Stimulated activated CD4-positive, alpha-beta T cell treated with anti-CD3 and anti-CD28 coated beads, Interleukin-1b, Interleukin-23, amount 100 ng/mL, for 1 hour (primary cell): ENCODE measurements at places on chromosomes 13 and 19.

DNA sequence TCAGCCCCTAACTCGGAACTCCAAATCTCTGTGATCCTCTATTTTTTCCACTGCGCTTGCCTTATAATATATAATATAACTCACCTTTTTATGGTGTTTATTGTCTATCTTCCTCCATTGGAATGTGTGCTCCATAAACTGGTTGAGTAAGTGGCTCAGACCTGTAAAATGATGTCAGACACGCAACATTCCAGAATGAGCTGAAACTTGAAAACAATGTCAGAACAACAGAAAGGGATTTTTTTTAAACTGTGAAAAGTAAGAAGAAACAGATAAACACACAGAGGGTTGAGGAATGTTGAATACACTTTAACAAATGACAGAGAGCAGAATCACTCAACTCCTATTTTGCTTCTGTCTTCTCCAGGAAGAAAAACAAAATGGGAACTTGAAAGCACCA is 19.1 kb upstream of the FAM216B start:
- DNase-seq, result no peak

DNA sequence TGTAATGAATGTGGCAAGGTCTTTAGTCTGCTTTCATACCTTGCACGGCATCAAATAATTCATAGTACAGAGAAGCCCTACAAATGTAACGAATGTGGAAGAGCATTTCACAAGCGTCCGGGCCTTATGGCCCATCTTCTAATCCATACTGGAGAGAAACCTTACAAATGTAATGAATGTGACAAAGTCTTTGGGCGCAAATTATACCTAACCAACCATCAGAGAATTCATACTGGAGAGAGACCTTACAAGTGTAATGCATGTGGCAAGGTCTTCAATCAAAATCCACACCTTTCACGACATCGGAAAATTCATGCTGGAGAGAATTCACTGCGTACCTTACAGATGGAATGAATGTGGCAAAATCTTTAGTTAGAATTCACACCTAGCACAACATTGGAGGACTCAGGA is 3.3 kb upstream of the ZNF880 start:
- DNase-seq, result no peak

DNA sequence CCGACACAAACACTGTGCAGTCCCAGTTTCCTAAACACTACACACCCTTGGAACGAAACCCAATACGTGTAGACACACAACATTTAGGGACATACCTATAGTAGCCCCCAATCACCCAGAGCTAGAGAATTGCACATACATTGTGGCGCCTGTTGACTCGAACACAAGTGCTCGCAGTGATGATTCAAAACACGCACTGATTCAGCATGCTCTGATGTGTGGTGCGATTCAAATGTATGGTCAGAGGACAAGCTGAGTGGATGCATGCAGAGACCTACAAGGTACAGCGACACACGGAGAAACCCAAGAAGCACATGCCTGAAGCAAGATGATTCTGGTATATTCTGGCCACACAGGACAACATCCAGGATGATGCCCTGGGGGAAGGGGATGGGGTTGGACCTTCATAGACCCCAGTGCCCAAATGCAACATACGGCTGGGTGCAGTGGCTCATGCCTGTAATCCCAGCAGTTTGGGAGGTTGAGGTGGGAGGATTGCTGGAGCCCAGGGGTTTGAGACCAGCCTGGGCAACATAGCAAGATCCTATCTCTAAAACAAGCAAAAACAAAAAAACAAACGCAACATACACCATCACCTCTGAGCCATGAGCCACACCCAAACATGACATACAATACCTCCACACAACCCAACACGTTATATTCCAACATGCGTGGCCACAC is 997 bp upstream of the KCNN4 start:
- DNase-seq, result no peak

DNA sequence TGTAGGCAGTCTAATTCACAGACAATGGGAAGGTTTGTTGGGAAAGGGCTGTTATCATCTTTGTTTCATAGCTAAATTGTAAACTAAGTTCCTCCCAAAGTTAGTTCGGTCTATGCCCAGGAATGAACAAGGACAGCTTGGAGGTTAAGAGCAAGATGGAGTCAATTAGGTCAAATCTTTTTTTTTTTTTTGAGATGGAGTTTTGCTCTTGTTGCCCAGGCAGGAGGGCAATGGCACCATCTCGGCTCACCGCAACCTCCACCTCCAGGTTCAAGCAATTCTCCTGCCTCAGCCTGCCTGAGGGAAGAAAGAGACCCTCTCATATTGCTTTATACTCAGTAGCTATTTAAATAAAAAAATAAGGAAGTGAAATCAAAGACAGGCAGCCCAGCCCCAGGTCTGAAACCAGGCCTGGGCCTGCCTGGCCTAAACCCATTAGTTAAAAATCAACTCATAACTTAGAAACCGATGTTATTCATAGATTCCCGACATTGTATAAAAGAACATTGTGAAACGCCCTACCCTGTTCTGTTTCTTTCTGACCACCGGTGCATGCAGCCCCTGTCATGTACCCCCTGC is 297.4 kb upstream of the SGCG start:
- DNase-seq, result no peak

- DNase-seq, result no peak
These were observed 1626.2 kb upstream of the PCDH20 start for GRCh38 chr13:63041640-63042414.

DNA sequence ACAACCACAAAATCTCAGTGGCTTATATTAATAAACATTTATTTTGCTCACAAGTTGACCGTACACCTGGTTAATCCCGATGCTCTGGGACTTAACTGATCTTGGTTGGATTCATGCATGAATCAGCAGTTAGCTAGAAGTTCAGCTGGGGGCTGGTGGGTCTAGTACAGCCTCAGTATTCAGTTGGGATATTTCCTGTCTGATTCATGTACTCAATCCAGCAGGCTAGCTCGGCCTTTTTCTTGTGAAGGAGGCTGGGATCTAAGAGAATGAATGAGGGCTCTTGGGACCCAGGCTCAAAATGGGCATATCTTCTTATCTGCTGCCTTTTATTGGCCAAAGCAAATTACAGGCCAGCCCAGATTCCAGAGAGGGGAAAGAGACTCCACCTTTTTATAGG is 178.8 kb downstream of the KCTD12 start:
- no peak for DNase-seq

GRCh38 chr13:91805605-91806004 is 407.2 kb downstream of the GPC5 start:
- DNase-seq, result no peak

GRCh38 chr19:43720936-43721335 is 5.1 kb downstream of the IRGC start:
- DNase-seq, result no peak

- DNase-seq, result no peak
These were observed 521.9 kb downstream of the KLF5 start for GRCh38 chr13:73580513-73581267.

GRCh38 chr19:4690361-4690760 is 20.2 kb upstream of the MYDGF start:
- DNase-seq, result no peak

- DNase-seq, result no peak
These were observed 27.0 kb downstream of the DNM2 start for GRCh38 chr19:10744801-10745293.

DNA sequence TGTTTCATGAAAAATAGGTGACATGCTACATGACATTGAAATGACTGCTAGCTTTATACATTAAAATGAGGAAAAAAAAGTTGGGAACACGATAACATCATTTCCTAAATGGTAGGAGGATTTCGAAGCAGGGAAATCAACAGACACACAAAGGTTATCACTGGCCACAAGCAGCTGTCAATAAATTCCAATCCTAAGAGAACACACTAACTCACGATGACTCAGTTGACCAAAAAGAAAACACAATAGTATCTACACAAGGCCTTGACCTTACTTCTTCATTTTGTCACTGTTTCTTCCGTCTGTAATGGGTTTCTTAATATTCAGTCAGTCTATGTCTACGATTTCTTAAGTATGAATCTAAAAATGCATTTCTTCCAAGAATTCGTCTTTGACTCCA is 36.5 kb downstream of the STARD13 start:
- no peak for DNase-seq

GRCh38 chr13:99956473-99957349 is 14.9 kb downstream of the ZIC5 start:
- DNase-seq, result no peak

DNA sequence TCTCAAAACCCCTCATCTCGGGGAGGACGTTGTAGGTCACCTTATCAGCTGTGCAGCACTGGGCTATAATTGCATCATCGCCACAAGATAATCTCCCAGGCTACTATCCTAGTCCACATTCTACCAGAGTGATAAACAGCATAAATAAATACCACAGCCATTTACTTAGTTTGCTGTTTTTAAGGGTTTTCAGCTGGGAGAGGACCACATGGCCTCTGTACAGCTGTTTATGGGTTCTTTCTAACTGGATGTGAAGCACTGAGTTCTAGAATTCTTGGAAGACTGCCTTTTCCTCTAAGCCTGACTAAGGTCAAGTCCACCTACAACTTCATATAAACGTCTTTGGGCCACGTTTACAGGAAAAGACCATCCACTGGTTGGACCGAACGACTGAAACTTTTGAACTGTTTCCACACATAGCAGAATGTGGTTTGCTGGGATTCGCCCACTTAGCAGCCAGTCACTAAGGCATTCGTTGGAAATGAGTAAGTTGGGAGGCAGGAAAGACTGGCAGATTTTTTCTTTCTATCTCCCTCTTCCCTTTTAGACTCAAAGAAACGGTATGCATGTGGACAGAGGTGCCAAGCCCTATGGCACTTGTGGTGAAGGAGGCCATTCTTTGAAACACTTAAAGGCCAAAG is 752.5 kb upstream of the SGCG start:
- no peak for DNase-seq

DNA sequence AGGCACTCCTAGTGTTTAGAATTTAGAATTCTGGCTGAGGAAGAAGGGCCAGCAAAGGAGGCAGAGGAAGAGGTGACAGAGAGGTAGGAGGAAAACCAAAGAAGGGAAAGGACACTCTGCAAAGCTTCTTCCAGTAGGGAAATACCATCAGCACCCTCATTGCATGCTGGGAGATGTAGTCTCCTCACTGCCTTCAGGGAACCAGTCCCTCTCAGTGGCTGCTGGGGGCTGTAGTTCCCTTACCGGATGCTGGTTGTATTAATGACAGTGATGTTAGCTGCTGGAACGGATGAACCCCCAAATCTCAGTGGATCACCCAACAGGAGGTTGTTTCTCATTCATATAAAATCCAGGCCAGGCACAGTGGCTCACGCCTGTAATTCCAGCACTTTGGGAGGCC is 10.1 kb downstream of the GRIN2D start:
- DNase-seq, result no peak

- no peak for DNase-seq
These were observed 29.3 kb downstream of the SERP2 start for GRCh38 chr13:44402899-44403445.
